ENCODE measurements at places on chromosomes 16 and 17. TPM values are rescaled to one million over a fixed set of nuclear protein-coding genes. Genes with fewer than 3 reads are reported as not detected.

The CCL1 gene
- not detected for polyA plus RNA-seq

The TMEM238L gene
- 0.85 TPM for polyA plus RNA-seq

The PRSS36 gene
- 0.74 TPM for polyA plus RNA-seq

The NPIPB2 gene
- 0.75 TPM for polyA plus RNA-seq

- no peak for DNase-seq
These were observed 60.9 kb downstream of the SRCIN1 start for GRCh38 chr17:38544839-38545209.

The LGALS9B gene
- not detected for polyA plus RNA-seq
